Left hindlimb (tissue), 1 donor: ENCODE measurements at places on chromosomes 16 and 17.

DNA sequence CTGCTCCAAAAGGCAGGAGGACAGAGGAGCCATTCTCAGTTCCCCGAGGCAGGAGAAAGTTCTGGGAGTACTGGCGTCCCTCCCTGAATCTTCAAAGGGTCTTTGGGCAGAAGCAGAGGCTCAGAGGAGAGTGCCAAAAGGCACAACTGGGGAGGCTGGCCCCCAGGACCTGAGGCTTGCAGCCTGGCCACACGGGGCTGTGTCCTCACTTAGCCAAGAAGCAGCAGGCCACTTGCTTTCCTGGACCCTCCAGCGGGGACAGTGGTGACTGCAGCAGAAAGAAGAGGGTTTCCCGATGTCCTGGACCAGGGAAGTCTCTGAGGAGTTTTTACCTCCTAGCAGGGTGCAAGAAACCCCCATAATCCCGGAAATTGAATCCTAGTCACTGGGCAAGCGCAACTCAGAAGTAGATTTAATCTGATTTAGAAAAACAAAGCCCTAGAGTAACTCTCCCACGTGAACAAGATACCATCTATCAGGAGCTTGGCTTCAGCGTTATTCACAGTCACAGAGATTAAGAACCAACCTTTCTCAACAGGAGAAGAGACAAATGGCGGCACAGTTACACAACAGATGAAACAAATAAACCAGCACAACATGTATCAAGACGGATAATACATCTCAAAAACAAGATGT, 25.5 kb upstream of the BCO1 start:
- no peak for DNase-seq

DNA sequence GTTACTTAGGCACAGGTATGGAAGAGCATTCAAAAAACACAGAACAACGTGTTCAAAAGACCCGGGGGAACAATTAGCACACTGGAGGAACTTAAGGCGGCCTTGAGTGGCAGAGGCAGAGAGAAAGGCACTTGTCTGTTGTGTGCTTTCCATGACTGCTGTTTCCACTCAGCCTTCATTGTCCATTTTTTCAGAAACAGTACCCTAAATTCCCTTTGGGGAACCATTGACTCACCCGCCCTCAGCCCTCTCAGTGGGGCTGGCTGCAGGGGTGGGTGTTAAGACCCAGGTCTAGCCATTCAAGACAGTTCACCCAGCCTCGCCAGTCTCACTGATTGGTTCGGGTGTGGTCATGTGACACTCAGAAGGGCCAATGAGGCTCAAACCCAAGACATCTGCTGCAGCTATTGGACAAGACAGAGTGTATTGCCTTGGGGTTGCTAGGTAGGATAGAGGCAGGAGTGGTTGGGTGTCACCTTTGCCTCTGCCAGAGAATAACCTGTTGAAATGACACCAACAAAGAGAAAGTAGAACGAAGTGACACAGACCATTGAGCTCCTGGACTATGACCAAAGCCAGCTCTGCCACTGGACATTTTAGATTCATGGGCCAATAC, 19.6 kb upstream of the CEP20 start:
- DNase-seq, result no peak

DNA sequence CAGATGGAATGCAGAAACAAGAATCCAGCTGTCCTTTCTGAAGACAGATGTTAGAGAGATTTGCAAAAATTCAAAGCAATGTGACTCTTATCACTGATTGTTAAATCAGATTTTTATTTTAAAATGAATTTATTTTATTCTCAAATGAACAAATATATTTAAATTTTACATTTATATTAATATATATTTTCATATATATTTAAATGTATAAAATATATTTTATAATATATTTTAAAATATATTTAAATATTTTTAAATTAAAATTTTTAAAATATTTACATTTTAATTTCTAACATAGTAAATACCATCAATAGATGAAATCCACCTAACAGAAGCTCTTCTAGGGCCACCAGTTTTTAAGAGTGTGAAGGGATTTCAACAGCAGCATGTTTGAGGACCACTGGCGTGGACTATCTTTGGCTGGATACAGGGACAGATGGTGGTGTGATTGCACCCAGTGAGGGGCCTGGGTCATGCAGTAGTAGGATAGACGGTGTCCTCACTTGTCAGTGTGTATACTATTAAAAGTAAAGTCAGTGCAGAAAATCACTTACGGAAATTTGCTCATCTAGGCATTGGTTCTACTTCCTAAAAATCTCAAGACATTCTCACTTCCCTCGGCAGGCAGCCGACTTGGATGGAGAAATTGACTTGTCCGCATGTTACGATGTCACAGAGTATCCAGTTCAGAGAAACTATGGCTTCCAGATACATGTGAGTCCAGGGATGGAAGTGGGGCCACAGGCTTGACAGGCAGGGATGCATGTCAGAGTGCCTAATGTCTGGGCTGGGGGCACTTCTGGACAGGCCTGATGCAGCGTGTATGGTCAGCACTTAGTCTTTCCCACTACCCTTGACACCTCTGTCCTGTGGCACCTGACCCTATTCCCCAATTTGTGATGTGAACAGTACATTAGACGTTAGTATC, 56.3 kb downstream of the PLD6 start:
- DNase-seq, result no peak

- no peak for DNase-seq
Measured at GRCh38 chr17:43573579-43574321, 27.6 kb upstream of the ETV4 start.

DNA sequence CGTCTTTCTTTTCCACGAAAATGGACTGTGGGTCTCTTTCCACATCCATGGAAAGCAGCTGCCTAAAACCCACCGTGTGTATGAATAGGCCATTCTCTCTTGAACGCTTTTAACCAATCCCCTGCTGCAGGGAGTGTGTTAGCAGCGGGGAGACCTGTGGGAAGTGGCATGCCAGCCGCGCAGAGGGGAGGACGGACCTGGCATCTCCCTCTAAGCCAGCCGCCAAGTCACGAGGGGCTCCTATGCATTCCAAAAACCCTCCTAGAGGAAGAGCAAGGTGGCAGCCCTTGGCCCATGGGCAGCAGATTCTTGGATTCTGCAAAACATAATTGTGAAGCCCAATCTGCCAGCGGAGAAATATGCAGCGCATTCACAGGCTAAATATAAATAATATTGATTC, 15.4 kb downstream of the RBFOX3 start:
- no peak for DNase-seq

- DNase-seq, result no peak
Measured at GRCh38 chr17:1470071-1470754, 14.2 kb upstream of the CRK start.

GRCh38 chr16:25855818-25856217, 164.1 kb downstream of the HS3ST4 start:
- DNase-seq, result no peak

DNA sequence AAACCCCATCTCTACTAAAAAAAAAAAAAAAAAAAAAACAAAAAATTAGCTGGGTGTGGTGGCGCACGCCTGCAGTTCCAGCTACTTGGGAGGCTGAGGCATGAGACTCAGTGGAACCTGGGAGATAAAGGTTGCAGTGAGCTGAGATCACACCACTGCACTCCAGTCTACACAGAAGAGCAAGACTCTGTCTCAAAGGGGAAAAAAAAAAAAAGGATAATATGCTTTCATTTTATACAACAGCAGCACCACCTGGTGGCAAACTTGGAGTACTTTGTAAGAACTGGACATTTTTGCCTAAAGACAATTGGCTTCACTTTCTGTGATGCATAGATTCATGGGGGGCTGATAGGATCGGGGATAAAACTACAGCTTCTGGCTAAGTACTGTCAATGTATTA, 8.5 kb downstream of the CHTF8 start:
- no peak for DNase-seq

DNA sequence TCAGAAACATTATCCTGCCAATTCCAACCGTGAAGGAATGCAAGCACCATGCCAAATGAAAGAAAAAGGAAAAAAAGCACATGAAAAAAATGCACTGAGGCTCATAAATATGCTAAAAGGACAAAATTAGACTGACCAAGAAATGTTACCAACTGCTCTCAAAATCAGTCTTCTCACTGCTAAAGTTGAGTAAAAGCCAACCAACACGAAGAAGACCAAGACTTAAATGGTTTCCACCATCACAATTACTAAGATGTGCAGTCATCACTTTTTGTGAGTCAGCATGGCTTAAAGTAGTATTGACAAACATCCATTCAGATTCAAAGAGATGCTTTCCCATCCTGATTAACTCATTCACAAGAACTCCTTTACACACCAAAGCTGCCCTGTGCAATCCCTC, 16.4 kb downstream of the CDYL2 start:
- no peak for DNase-seq

DNA sequence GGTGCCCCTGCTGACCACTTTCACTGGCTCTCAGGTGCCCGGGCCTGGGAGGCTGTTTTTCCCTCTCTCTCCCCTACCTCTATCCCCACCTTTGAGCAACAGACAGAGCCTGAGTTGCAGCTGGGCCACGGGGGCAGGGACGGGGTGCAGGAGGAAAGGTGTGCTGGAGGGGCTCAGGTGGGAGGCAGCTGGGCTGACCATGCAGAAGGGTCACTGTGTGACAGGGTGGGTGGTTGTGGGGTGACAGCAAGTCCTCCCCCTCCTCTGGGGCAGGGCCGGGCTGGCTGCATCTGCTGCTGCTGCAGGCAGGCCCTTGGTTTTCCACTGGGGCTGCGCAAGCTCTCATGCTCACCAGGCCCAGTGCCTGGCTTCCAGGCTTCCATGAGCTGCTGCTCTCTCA, 6.6 kb downstream of the ZNF319 start:
- DNase-seq, result no peak

GRCh38 chr16:70551788-70552187, 28.2 kb downstream of the SF3B3 start:
- DNase-seq, result no peak

GRCh38 chr17:1124896-1125787, 54.6 kb downstream of the ABR start:
- peak; percentile 20 for DNase-seq

DNA sequence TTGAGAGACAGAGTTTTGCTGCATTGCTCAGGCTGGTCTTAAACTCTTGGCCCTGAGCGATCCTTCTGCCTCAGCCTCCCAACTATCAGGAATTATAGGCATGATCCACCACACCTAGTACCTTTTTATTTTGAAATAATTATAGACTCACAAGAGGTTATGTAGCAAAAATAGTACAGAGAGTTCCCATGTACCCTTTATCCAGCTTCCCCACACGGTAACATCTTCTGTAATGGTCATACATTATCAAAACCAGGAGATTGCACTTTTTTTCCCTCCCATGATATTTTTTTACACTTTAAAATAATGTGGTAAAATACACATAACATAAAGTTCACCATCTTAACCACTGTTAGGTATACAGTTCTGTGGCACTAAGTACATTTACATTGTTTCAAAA, 28.8 kb upstream of the CACNG4 start:
- DNase-seq, result no peak

- DNase-seq, result no peak
Measured at GRCh38 chr16:11792410-11793241, 4.4 kb downstream of the ZC3H7A start.

DNA sequence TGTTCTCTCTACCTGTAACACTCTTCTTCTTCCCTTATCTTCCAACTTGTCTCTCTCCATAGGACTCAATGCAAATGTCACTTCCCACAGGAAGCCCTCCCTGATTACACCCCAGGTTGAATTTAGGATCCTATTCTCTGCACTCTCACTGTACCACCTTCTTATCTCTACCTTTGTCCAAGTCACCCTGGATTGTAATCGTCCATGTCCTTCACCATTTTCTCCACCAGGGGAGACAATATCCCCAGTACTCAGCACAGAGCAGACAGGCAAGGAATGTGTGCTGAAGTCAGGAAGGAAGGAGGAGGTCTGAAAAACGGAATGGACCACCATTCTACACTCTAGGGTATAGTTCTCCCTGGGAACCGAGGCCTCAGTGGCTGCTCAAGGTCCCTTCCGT, 14.2 kb downstream of the C16orf82 start:
- no peak for DNase-seq

GRCh38 chr16:10182222-10183053, at the start of gene GRIN2A:
Gene GRIN2A (minus strand): TSS chr16:10182428. CDS start chr16:10180411, 2,017 bp downstream.
- peak; percentile 31 for DNase-seq

DNA sequence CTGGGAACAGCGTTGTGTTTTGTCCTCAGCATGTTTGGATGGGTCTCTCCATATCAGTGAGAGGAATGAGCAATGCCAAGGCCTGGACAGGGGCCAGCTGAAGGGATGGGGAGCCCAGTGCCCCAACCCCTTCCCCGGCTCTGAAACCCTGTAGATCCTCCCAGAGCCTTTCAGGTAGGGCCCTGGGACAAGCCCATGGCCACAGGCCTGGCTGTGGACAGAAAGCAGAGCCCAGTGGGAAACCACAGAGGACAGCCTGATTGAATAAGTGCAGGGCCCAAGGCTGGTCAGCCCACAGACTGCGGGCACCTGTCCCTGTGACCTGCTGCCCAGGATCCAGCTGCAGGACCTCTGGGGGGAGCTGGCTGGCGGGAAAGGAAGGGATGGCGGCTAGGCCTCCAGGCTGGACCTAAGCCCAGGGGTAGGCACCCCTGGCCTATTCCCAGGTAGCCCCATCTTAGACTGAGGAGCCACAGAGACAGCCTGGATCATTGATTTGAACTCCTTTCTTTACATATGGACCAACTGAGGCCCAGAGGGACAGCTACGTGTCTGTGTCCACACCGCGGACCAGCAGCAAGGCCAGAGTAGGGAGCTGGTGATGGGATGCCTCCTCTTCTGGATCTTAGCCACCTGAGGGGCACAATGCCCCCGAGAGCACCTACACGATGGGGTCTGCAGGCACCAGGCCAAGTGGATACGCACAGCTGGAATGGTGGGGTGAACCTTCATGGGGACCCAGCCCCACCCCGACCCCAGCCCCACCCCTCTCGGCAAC, 1.3 kb downstream of the CCDC102A start:
- peak; percentile 46 for DNase-seq

DNA sequence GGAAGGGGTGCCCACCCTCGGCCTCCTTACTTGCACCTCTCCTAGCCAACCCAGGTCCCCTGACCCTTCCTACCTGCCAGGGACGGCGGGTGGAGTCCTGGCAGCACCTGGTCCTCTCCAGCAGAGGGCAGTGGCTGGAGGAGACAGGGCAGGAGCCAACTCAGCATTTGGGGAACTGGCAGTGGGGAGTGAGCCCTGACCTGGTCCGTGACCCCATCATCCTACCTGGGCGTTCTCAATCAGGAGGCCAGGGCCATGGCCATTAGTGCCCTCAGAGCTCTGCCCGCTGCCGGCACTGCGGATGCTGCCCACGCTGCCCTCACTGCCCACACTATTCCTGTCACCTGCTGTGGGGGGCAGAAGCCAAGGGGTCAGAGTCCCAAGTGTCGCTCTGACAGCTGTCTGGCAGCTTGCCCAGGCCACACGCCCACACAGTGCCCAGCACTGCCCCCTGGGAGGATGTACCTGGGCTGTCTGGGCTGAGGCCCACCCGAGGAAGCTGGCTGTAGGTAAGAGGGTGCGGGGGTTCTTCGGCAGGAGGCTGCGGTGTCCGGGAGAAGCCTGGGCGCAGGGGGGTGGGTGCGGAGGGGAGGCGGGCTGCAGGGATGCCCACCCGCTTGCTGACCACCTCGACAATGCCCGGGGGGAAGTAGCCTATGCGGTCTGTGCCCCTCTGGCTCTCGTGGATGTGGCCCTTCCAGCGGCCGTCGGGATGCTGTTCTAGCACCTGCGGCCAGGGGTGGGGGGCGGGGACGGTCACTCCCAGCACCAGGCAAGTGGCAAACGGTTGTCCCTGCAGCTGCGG, 10.8 kb downstream of the CASKIN2 start:
- no peak for DNase-seq
